SK-MEL-5 (cell line): ENCODE measurements at places on chromosomes 12 and 14. TPM values are rescaled to one million over a fixed set of nuclear protein-coding genes. Genes with fewer than 3 reads are reported as not detected.

DDIT3 gene
- 103 and 117 TPM in 2 replicates for total RNA-seq

DNA sequence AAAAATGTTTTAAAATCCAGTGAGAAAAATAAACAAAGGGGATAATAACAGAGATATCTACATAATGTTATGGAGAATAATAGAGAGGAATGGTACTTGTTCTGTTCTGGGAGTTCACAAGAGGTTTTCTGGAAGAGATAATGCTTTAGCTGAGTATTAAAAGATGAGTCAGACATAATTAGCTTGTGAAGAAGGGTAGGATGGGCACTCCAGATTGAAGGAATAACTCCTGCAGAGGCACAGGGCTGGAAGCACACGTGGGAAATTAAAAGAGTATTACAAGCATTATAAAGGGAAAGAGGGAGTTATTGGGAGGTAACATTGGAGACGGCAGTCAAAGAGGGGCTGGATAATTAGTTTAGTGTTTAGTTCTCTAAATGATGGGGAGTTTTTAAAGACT is 124.9 kb upstream of the BTG1 start:
- DNase-seq, result no peak

GRCh38 chr12:4193821-4194220 is 79.7 kb upstream of the CCND2 start:
- no peak for DNase-seq

DNA sequence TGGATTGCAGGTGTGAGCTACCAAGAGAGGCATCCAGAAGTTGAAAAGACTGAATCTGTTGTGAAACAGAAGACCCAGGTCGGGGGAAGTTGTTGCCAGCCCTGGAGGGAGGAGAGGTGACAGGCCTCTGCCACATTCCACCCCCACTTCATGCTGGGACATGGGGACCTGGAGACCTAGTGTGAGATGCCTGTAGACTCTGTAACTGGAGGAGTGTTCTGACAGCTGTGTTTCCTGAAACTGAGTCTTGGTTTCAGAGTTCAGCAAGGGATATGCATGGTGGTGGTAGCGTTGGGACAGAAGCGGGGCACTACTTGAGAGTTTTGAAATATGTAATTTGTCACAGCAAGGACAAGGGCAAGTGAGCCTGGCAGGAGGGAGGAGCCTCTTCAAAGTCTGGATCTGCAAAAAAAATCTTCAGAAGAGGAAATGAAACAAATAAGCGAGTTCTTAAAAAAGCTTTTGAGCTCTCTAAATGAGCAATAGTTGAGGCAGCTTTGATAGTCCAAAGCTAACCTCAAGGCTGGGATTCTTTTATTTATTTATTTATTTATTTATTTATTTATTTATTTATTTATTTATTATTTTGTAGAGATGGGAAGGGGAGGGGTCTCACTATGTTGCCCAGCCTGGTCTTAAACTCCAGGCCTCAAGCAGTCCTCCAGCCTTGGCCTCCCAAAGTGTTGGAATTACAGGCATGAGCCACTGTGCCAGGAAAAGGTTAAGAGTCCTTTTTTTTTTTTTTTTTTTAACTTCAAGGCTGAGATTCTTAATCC is 58.9 kb upstream of the EEA1 start:
- no peak for DNase-seq

DNA sequence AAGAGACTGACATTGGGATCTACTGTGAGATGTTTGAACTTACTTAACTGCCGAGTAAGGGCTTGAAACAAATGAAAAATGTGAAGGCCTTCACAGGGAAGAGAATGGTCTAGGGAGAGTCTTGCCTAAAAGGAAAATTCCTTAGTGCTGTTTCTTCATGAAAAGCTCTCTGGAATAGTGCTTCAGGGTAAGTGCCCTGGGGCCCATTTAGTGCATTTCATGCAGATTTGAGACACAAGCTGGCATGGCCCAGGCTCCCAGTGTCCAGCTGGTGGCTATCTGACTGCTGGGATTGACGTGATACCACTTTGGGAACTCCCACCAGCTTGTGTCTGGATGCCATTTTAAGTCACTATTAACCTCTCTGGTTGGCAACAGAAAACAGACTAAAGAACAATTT is 26.9 kb downstream of the BEST3 start:
- no peak for DNase-seq

DNA sequence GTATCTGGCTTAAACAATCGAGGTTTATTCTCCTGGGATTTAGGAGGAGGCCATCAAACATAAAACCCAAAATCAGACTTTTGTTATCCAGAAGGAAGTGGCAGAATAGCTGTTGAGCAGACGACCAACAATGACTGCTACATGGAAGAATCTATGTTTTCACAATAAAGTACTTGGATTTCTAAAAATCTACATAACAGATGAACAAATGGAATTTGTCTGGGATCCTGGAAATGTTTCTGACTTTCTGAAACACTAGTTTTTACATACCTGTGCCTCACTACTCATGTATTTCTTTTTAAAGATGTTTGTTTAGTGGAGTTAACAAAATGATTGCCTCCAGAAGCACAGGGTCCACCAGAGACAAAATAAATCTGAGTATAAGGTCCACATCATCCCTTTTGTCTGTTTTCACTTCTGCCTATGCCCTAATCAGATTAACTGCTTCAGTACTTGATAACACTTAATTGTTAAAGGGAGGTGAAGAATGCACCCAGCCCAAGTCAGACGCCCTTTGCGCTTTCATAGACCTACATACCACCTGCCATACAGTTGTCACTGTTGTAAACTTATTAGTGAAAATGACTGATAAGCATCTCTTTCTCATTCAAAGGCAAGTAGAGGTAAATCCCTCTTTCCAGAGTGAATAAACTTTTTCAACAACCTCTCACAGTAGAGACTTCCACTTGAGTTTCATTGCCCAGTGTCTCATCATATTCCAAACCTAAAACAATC is 164.6 kb downstream of the EGLN3 start:
- DNase-seq, result no peak

DNA sequence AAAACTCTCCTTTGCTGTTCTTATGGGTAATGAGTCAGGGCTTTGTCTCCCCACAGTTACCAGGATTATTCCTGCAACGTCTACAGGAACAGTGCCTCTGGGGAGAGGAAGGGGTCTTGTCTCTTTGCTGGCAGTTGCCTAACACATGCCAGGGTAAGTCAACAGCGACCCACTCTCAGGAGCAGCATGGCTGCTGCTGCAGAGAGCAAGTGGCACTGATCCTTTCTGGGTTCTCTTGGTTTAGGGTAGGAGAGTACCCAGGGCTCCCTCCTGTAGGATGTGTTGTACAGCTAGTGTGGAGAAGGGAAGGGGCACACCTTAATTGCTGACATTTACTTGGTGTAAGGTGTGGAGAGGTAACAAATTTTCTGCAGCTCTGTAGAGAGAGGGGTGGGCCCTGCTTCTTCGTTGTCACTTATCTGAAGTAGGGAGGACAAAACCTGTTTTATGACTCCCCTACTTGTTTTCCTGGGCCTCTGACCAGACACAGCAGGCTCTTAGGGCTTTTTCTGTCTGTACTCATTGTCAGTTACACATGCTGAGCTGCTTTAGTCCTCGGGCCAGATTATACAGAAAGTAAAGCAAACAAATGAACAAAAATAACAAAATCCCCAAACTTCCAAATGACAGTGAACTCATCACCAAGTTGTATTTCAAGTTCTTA is 168.2 kb downstream of the ACSS3 start:
- no peak for DNase-seq
